Uterus (tissue), 4 donors: ENCODE measurements at places on chromosomes 12 and 14. TPM values are rescaled to one million over a fixed set of nuclear protein-coding genes. Genes with fewer than 3 reads are reported as not detected.

CCDC175 gene
- total RNA-seq: not detected

MYO1H gene
- total RNA-seq: not detected

DNA sequence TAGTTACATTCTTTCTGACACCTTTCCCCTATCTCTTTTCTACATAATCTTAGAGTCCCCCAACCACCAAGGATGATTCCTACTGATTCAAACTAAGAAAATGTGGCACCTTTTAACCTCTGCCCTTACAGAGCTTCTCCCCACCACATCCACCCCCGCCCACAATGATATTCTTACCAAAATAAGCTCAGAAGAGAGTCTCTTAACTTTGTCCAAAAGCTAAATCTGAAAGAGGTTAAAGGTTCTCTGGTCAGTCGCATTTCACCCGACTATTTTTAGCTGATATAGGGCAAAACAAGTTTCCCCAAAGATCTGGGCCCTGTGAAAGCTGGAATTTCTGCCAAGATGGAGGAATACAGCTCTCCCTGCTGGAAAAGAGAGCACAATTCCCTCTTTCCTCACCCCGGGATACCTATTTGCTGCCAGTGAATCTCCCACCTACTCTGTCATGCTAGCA is 128.6 kb downstream of the ZFP36L1 start:
- DNase-seq: no peak

DNA sequence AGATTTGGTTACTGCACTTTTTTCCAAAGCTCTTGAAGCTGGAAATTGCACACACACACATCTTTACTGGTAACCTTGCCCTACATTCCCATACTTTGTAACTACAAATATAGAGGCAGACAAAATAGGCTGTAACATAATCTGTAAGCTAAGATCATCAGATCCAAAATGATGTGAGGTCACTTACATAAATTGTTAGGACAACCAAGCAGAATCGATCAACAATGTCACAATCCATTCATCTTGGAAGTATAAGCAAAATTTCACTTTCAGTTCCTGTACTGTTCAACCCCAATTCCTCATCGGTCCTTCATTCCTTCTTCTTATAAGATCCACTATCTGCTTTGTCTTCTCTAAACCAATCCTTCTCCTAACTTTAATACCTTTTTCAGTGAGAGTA is 72.6 kb downstream of the EPS8 start:
- no peak for DNase-seq

- DNase-seq: no peak
Measured at GRCh38 chr12:97716356-97716755, 253.8 kb downstream of the RMST start.

- no peak for DNase-seq
Measured at GRCh38 chr14:54890788-54891187, 11.8 kb downstream of the GCH1 start.

DNA sequence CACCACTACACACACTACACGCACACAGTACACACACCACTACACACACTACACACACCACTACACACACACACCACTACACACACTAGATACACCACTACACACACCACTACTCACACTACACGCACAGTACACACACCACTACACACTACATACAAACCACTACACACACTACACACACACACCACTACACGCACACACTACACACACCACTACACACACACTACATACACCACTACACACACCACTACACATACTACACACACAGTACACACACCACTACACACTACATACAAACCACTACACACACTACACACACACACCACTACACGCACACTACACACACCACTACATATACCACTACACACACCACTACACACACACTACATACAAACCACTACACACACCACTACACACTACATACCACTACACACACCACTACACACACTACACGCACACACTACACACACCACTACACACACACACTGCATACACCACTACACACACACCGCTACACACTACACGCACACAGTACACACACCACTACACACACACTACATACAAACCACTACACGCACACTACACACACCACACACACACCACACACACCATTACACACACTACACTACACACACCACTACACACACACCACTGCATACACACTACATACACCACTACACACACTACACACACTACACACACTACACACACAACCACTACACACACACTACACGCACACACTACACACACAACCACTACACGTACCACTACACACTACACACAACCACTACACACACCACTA is 11.7 kb downstream of the NOC4L start:
- no peak for DNase-seq

DNA sequence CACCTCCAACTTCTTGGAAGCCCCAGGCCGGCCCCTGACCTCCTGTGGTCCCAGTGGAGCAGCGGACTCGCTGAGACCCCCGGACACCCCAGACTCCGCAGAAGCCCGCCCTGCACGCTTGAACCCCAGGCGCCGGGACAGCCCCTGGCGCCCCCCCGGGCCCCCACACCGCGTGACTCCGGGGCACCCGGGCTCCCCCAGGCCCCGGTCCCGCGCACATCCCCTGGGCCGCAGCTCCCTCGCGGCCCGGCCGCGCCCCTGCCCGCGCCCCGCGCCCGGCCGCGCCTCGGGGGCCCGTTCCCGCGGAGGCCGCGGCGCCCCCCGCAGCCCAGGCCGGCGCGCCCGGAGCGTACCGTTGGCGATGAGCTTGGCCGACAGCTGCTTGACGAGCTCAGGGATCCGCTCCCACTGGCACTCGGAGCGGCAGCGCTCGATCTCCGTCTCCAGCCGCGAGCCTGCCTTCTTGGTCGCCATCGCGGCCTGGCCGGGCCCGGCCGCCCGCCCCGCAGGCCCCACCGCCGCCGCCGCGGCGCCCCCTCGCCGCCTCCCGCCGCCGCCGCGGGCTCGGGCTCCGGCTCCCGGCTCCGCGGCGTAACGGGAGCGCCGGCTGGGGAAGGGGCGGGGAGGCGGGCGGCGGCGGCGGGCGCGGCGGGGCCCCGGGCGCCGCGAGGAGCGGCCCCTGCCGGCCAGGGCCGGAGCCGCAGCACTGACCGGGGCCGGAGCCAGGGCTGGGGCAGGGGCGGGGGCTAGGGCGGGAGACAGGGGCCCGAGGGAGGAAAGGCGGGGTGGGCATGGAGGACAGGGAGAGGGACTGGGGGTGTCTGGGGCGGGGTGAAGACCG is at the start of gene TTC7B:
TSS of gene TTC7B (minus strand) at position 609 of the 841 bp plus-strand sequence. CDS start at position 474, 135 bp downstream.
- DNase-seq: no peak

GRCh38 chr12:106412563-106412962 is 55.0 kb downstream of the POLR3B start:
- DNase-seq: no peak

DNA sequence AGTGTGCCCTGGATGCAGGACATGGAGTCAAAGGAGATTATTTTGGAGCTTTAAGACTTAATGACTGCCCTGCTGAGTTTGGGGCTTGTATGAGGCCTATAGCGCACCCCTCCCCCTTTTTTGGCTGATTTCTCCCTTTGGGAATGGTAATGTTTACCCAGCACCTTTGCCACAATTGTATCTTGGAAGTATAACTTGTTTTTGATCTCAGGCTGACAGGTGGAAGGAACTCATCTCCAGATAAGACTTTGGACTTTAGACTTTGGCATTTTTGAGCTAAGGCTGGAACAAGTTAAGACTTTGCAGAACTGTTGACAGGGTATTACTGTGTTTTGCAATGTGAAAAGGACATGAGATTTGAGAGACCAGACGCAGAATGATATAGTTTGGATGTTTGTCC is 110.5 kb downstream of the DERA start:
- no peak for DNase-seq

DNA sequence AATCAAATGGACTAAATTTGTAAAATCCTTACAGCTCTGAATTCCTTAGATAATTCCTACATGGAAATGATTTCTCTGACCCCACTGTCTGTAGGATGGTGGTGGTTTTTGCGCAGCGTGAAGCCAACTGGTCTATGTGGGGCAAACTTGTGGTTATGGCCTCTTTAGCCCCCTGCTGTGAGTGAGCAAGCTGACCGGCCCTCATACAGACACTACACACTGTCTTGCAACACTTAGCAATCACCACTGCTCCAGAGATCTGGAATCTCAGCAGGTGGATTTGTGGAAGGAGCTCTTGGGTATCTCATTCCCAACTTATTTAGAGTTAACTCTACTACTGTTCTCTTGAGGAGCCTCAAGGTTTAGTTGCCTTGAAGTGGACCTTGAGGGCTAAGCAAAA is 70.2 kb downstream of the SCN8A start:
- DNase-seq: no peak

DNA sequence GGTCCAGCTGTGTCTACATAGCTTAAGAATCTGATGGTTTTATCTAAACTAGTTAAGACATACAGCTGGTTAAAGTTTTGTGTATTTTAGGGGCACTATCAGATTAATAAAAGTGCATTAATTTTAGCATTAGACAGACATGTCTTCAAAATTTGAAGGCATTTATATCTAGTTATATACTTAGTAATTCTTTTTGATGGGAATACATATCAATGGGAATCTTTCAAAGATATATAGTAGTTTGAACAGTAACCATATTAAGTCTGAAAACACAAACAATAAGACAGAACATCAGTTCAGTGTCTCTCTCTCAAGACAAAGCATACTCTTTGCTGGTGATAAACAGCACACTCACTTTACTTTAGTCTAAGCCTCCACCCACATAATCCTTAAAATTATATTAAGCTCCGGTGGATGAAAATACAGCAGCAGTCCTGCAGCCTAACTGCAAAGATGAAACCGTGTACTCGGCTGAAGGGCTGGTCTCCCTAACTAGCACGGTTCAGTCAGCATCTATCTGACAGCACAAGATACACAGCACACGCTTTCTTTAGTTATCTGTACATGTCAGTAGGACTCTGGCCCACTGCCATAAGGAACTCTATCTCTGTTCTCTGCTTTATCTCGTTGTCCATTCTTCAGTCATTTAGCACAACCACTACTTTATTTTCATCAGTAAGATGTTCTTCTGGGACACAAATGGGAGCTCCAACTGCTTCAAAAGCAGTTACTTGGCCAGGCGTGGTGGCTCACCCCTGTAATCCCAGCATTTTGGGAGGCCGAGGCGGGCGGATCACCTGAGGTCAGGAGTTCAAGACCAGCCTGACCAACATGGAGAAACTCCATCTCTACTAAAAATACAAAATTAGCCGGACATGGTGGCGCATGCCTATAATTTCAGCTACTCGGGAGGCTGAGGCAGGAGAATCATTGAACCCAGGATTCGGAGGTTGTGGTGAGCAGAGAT is 80.5 kb downstream of the MED13L start:
- DNase-seq: no peak

GRCh38 chr14:54490445-54491175 is 1.8 kb upstream of the GMFB start:
- no peak for DNase-seq

DNA sequence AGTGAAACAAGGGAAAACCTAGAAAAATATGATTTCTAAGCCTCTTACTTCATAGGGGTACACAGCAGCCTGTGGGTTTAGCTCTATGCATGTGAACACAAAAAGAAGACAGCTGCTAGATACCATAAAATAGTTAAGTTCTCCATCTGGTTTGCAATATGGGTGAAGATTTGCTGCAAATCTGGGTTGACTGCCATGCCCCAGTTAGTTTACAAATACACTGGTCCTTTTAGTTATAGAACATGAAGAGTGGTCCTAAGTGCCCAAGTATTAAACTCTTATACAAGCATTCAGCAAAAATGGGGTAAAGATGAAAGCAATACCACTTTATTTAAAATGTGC is 176.1 kb downstream of the AEBP2 start:
- DNase-seq: no peak

DNA sequence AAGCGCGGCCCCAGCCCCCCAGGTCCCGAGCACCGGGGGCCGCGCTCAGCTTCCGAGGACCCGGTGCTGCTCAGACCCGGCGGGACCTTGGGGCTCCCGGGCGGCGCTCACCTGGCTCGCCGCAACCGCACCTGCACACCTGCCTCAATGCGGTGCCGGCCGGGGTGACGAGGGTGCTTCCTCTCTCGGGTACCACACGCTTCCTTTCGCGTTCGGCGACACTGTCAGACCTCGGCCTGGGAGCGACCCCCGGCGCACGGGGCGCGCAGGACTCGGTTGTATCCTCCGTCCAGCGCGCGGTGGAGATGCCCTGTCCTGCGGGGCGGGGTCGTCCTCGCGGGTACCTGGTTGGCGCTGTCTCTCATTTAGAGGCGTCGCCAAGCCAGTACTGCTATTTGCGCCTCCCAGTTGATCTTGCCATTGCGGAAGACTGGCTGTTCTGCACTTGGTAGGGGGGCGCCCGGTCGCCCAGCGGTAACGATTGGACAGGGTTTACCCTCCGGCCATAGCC is 718 bp downstream of the PACS2 start:
- DNase-seq: no peak

OR4E2 gene
- not detected for total RNA-seq

- no peak for DNase-seq
Measured at GRCh38 chr12:23909551-23909950, 39.9 kb downstream of the SOX5 start.

DNA sequence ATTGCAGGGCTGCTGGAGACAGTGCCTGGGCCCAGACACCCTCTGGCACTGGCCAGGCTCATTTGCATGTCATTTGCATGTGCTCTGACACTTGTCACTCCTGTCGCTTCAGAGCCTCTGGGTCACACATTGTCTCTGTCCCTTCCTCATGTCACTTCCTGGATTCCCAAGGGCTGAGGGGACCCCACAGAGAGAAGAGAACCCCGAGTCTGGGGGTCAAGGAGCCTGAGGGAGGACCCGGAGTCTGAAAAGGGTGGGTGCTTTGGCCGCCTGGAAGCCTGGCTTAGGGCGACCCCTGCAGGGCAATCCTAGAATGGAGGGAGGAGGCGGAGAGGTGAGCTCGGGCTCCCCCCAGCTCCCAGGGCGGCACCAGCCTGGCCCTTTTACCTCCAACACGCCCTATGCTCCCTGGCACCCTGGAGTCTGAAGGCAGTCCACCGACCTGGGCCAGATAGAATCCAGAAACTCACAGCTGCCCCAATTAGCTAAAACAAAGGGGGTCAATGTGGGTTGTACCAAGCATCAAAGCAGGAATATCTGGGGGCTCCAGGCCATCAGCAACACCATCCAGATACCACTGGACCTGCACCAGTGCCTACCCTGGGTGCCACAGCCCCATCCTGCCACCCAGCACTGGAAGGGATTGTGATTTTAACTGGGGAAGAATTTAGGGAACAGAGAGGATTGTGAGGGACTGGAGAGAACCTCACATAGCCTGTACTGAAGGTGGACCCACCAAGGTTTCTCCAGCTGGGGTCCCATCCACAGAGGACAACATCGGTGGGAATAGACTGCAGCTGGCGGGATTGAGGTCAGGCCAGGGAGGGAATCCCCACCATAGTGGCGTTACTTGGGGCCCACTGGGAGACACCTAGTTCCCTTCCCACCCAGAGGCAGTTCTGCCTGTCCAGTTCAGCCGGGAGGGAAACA is 21.8 kb upstream of the KRT78 start:
- no peak for DNase-seq

GRCh38 chr12:16807731-16808130 is 201.8 kb upstream of the LMO3 start:
- DNase-seq: no peak

SLC10A1 gene
- not detected for total RNA-seq

- no peak for DNase-seq
Measured at GRCh38 chr12:40104461-40105264, 1.2 kb downstream of the SLC2A13 start.

GRCh38 chr14:58637391-58638230 is at the start of gene DACT1:
TSS of gene DACT1 (plus strand) at chr14:58637962. CDS start at chr14:58638203, 241 bp downstream.
- peak; percentile 79 for DNase-seq

CAPZA3 gene
- total RNA-seq: not detected

GRCh38 chr12:54029529-54030441 is 1.5 kb downstream of the HOXC6 start:
- no peak for DNase-seq

DAD1 gene
- 260 TPM for total RNA-seq

ADCY6 gene
- 52.0 TPM for total RNA-seq

GRCh38 chr14:55556929-55557623 is 22.9 kb upstream of the KTN1 start:
- DNase-seq: peak; percentile 24

GPR84 gene
- total RNA-seq: 0.21 TPM
